ENCODE measurements at places on chromosomes 7 and 10. TPM values are rescaled to one million over a fixed set of nuclear protein-coding genes. Genes with fewer than 3 reads are reported as not detected.

CYP2E1 gene
- 2.9 TPM for total RNA-seq

CLIP2 gene
- 24.3 TPM for total RNA-seq

GPR146 gene
- total RNA-seq = 36.1 TPM

JAKMIP3 gene
- 0.49 TPM for total RNA-seq

GJC3 gene
- total RNA-seq = not detected

KLLN gene
- total RNA-seq = 0.25 TPM

XRCC2 gene
- 1.7 TPM for total RNA-seq

All from vagina (tissue), 2 donors.